Activated CD8-positive, alpha-beta memory T cell treated with anti-CD3 and anti-CD28 coated beads for 48 hours (primary cell): ENCODE measurements at places on chromosomes 7 and 10.

DNA sequence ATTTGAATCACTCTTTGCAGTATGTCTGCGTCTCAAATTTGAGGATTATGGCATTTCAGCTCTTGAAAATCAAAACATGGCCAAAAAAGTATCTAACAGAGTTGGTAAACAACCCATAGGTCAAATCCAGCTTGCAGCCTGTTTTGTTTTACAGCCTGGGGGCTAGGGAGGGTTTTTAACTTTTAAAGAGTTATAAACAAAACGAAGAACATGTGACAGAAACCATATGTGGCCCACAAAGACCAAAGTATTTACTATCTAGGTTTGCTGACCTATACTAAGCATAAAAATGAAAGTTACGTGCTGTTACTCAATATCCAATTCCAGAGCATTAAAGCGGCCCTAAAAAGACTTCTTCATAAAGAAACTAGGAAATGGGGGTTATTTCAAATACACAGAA is 55.5 kb upstream of the STARD3NL start:
- DNase-seq, result no peak

DNA sequence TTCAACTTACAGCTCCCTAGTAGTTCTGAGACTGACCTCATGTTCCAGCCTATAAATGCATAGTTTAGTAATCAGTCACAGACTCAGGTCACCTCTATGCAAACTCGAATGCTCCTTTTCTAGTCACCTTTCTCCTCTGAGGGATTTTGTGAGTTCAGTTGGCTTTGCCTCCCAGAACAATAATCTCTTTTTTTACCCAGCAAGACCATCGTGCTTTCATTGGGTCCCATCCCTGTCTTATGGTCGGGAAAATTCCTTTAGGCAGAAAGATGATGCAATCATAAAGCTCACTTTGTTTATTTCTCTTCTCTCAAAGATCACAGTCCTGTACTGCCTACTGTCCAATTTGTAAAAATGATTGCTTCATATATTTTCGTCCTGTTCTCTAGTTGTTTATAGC is 38.4 kb downstream of the TWIST1 start:
- no peak for DNase-seq

GRCh38 chr10:132140167-132140925 is 46.4 kb upstream of the DPYSL4 start:
- DNase-seq, result no peak

DNA sequence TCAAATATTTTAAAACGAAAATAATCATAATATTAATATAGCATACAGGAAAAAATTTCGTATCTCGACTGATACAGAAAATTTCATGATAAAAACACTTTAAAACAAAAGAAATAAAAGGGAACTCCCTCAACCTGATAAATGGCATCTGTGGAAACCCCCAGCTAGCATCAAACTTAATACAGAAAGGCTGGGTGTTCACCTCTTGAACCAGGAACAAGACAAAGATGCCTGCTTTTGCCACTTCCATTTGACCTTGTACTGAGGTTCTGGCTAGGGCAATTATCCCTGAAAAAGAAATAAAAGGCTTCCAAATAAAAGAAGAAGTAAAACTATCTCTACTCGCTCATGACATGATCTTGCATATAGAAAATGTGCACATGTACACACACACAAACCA is 2.5 kb upstream of the ALOX5 start:
- DNase-seq, result no peak

DNA sequence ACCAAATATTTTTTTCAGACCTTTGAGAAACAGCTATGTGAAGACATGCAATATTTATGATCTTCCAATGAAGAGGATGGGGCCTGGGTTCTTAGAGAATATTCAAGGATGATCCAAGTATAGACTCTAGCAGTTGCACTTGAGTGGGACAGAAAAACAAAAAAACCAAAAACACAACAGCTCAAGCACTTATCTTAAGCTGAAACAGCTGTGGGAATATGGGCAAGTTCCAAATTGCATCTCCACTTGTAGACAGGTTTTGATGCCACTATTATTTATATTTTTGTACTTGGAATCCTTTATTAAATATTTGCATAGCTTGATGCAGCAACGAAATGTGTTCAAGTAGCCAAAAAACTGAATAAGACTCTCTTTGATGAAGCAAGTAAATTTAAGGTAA is 2.2 kb upstream of the PDK4 start:
- DNase-seq, result no peak

DNA sequence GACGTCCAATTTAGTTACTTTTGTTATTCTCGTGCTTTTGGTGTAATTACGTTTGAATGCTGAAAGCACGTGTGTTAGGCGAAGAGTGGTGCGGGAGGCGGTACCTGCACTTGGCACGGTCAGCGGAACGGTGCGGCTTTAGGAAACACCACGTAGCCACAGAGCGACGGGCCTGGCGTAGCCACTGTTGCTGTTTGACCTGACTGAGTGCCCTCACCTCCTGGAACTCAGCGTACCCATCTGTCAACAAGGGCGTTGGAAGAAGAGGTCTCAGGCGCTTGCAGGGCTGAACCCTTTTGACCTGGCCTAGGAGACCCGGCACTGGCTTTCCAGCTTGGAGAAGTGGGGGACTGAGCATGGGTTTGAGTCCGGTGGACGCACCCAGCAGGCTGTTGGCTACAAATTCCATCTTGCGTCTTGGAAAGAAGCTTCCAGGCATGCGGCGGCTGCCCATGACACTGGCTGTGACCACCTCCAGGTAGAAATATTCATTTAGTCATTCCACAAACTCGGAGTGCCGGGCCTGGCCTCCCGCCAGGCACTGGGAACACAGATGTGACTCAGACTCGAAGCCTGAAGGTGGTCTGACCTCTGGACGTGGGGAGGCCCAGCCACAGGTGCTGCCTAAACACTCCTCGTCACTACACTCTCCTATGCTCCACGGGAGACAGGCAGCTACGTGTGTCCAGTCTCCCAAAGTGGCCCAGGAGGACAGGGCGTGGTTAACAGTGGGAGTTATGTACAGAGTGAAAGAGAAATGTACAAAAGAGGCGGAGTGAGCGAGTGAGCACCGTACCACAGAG is 22.2 kb downstream of the FAM20C start:
- DNase-seq, result no peak

- no peak for DNase-seq
These were observed 80.1 kb downstream of the TCERG1L start for GRCh38 chr10:131231323-131231964.

DNA sequence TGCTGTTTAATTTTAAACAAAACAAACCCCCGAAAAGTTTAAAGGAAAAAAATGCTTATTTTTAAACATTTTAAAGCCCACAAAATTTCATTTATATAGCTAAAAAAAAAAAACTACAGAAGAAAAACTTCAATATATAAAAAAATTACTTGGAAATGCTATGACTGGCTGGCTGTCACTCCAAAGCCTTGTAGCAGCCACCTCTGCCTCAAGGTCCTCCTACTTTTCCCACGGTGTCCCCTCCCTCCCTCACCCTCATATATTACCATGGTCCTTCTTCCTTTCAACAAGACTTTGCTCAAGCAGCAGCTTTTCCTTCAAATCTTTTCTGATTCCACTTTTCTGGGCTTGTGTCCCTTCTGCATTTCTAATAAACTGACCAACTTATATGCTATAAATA is 122.0 kb downstream of the TPK1 start:
- no peak for DNase-seq

DNA sequence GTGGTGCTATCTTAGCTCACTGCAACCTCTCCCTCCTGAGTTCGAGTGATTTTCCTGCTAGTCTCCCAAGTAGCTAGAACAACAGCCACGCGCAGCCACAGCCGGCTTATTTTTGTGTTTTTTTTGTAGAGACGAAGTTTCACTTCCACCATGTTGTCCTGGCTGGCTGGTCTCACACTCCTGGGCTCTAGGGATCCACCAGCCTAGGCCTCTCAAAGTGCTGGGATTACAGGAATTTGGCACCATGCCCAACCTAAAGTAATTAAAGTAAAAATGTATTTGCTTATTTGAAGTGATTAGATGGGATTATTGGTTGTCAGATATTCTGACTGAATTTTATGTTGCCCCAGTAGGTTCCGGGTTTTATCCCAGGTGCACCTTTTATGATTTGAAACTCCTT is 22.7 kb downstream of the LUC7L2 start:
- no peak for DNase-seq

DNA sequence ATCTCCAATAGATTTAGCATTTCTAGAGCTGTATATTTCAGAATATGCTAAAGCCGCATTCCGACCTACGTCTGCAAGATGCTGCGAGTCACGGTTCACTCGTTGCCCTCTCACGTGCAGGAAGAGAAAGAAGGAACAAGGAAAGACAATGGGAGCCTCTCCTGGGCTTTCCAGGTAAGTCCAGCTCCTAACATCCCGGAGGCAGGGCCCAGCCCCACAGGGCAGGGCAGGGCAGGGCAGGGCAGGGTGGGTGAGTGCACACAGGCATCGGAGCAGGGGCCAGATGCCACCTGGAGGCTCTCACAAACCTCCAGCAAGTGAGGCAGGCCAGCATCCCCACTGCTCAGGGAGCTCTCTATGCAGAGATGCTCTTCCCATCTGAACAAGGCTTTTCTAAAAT is 50.8 kb downstream of the VOPP1 start:
- DNase-seq, result no peak

DNA sequence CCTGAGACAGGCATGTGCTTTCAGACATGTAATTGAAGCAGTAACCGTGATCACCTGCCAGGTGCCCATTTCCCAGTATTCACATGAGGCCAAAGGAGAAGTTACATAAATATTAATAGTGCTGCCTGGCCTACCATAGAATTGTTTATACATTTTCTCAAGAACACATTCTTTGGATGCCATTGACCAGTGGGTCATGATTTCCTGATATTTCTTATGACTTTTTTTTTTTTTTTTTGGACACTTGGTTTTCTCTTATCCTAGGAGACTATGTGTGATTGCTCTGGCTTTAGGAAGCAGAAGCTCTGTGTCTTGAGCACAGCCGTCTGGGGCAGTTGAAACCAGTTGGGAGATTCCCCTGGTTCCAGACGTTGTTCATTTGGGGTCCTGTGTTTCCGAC is 143.9 kb upstream of the NPS start:
- no peak for DNase-seq

- no peak for DNase-seq
These were observed 41.9 kb downstream of the PDGFA start for GRCh38 chr7:477626-478220.

- DNase-seq, result no peak
These were observed 198.3 kb upstream of the CELF2 start for GRCh38 chr10:10819206-10819856.

DNA sequence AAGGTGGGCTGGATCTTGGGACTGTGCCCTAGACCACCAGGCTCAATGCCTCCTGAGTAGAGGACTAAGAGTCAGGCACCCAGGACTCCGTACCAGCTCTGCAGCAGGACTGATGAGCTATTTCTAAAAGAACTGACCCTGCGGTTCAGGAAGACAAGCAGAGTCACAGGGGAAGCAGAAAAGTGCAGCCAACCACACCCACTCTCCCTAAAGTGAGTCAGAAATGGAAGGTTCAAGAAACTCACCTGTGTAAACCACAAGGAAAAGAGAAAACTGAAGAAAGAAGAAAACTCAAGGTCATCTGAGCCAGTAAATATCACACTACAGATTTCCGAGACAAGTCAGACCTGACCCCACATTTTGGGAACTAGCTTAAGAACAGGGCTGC is 2.5 kb downstream of the PARP12 start:
- DNase-seq, result no peak

- DNase-seq, result no peak
These were observed at the start of gene KCND2 for GRCh38 chr7:120272701-120273475. TSS of gene KCND2 (plus strand) at chr7:120273175.

GRCh38 chr7:84187087-84187805 is 7.3 kb downstream of the SEMA3A start:
- no peak for DNase-seq

- no peak for DNase-seq
These were observed 130.1 kb downstream of the CELF2 start for GRCh38 chr10:11147722-11148121.

GRCh38 chr10:102024799-102025198 is 31.2 kb downstream of the ARMH3 start:
- no peak for DNase-seq

GRCh38 chr10:80769700-80770160 is 232.0 kb downstream of the SH2D4B start:
- no peak for DNase-seq

DNA sequence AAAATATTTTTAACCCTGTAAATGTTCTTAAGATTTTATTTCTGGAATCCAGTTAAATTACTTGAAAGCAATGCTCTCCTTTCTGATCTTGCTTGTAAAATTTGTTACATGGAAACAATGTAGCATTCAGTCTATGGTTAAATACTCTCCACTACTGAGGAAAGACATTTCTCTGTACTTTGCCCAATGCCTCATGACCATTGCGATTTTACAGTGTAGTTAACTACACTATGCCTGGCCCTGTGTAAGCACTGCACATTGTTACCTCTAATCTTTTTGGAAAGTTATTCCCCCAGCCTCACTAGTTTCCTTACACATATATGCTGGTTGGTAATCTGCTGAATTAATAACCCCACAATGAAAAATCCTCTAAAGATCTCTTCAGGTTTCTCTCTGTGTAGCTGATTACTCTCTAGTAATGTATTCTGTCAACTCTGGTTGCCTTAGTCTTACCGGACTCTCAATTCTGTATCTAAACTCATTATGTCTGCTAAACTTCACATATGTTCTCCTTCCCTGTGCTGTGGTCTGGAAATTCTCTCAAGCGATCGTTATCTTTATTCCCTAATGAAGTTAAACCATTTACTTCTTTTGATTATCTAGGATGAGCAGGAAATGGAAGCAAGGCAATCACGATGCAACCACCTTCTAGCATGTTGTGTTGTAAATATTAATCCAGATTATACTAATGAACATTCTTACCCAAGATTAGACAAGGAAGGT is 58.7 kb upstream of the TMEM106B start:
- no peak for DNase-seq

GRCh38 chr7:47951374-47951773 is 3.1 kb upstream of the PKD1L1 start:
- DNase-seq, result no peak

DNA sequence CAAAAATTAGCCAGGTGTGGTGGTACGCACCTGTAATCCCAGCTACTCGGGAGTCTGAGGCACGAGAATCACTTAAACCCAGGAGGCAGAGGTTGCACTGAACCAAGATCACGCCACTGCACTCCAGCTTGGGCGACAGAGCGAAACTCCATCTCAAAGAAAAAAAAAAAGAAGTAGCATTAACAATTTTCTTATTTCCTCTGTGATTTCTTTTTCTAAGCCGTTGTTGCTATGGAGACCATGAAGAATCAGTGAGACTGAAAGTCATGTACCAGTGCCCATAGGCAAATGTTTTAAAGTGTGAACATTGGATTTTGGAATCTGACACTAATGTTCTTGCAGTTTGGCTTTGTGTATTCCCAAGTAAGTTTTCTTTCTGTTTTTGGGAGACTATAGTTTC is 18.4 kb upstream of the MAP3K8 start:
- no peak for DNase-seq

GRCh38 chr7:128934361-128935341 is 3.1 kb upstream of the IRF5 start:
- no peak for DNase-seq

DNA sequence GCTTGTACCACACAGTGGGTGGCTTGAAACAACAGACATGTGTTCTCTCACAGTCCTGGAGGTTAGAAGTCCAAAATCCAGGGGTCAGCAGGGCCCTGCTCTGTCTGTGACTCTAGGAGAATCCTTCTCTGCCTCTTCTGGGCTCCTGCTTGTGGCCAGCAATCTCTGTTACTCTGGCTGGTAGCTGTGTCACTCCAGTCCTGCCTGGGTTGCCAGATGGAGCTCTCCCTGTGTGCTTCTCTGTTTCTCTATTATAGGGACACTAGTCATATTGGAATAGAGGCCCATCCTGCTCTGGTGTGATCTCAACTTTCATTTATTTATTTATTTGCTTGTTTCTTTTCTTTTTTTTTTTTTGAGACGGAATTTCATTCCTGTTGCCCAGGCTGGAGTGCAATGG is 276.6 kb upstream of the GALNT17 start:
- no peak for DNase-seq
